ENCODE measurements at places on chromosomes 6 and 20.

DNA sequence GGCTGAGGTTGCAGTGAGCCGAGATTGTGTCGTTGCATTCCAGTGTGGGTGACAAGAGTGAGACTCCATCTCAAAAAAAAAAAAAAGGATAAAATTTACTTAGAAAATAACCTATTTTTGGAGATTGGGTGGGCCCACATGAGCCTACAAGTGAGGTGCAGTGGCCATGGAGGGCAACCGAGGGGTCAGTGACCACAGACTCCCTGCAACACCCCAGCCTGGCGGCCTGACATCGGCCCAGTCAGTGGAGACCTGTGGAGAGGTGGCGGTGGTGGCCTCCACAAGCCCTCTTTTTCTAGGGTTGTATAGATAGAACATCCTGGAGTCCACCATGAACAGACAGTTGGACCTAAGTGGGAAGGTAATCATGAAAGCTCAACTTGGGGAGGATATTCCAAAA is 52.7 kb downstream of the BTBD9 start:
- no peak for DNase-seq

GRCh38 chr6:34284563-34285447 is 36.0 kb upstream of the SMIM29 start:
- DNase-seq, result no peak

DNA sequence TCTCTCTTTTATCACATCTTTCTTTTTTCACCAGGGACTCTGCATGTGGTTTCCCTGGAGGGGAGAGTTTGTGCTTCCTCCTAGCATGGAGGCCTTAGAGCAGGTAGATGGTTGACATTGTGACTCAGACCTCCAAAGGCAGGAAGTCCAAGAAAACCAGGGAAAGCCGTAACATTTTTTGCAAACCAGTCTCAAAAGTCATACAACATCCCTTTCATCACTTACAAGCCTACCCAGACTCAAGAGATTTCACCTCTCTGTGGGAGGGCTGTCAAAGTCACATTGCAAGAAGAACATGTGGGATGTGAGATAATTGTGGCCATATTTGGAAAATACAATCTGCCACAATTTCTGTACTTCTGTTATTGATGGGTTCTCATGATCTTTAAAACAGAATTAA is 46.2 kb downstream of the SNRNP48 start:
- DNase-seq, result no peak

GRCh38 chr6:106446287-106446885 is 85.9 kb downstream of the CRYBG1 start:
- DNase-seq, result no peak

GRCh38 chr6:41531591-41532582 is 14.3 kb upstream of the FOXP4 start:
- peak; percentile 80 for DNase-seq

DNA sequence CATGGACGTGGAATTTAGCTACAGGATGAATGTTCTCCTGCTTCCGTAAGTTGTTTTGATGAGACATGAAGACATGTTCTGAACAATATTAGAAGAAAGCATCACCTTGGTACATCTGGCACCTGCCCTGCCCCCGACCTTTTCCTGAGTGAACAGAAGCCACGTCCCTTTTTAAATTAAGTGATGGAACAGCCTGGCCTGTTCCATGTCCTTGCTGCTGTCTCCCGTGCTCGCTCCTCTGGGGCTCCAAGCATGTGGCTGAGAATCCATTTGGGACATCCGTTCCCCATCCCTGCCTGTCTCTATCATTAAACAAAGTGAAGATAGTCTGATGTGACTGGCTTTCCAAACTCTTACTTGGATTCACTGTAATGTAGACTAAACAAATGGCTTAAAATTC is 36.4 kb downstream of the ERMARD start:
- DNase-seq, result no peak

DNA sequence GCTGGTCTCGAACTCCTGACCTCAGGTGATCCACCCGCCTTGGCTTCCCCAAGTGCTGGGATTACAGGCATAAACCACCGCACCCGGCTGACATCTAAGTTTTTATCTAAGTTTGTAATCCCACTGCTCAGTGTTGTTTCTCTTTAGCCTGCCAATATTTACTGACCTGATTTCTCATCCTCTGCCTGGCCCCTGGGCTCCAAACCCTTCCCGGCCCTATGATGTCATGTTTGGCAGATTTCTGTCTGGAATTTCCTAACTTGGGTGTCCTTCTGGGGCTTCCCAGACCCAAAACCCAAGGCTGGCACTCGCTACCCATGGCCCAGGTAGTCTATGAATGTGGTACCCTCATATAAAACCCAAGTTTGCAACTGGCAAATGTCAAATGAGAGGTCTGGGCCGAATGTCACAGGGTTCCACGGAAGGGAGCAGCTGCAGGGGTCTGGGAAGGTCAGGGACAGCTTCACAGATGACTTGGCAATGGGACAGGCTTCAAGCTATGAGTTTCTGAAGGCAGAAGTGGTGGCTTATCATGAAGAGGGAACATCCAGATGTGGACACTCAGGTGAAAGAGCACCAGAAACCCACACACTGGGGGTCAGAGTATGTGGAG is 54.9 kb downstream of the TMEM170B start:
- DNase-seq, result no peak

- DNase-seq, result no peak
Observed at GRCh38 chr6:152148412-152148811, 340.9 kb downstream of the ESR1 start.
